ENCODE measurements at places on chromosomes 2 and 18. TPM values are rescaled to one million over a fixed set of nuclear protein-coding genes. Genes with fewer than 3 reads are reported as not detected.

- peaks cover 12% of the 10 kb centered on the region for H3K36me3 ChIP-seq
- H3K4me3 ChIP-seq, result peak overlapping the region; percentile 80
- peaks cover 2% of the 10 kb centered on the region for H3K27me3 ChIP-seq
- no peak for DNase-seq
- peaks cover 43% of the 10 kb centered on the region for H3K4me1 ChIP-seq
These were observed 2.1 kb downstream of the STK39 start for GRCh38 chr2:168245074-168245825.

DNA sequence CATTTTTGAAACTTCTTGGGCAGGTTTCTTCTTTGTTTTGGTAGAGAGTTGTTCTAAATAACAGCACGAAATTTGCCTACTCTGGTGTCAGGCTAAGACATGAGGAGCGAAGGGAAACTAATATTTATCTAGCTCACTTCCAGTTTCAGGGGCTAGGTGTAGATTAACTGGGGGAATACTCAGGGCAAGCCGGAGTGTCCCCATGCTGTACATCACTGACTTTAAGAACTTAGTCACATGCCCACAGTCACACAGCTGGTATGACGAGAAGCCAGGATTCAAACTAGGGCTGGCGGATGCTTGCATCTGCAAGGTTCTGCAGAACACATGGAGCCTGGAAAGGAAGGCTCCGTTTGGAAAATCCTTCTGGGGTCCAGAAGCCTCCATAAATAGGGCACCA, 133.3 kb downstream of the ALPK2 start:
- peaks cover 3% of the 10 kb centered on the region for H3K27me3 ChIP-seq
- H3K4me3 ChIP-seq, result no peak overlapping the region
- H3K36me3 ChIP-seq, result peaks cover 25% of the 10 kb centered on the region
- peaks cover 25% of the 10 kb centered on the region for H3K4me1 ChIP-seq
- DNase-seq, result no peak

DNA sequence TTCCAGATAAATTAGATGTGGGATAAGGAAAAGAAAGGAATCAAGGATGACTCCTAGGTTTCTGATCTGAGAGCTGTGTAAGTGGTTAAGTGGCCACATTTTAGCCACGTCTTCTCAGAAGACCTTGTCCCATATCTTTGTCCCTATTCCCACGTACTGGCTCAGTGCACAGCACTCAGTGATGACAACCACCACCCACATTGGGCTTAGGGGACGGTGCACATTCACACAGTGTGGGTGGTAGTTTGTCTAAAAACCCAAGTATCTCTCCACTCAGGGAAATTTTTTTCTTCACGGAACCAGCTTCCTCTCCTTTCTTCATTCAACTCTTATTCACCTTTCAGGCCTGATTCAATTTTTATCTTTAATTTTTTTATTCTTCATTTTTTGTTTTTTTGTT, 30.6 kb upstream of the GCC2 start:
- no peaks in the 10 kb centered on the region for H3K36me3 ChIP-seq
- DNase-seq, result no peak
- peaks cover 28% of the 10 kb centered on the region for H3K4me1 ChIP-seq
- H3K27ac ChIP-seq, result no peak overlapping the region

The UGT1A9 gene
- total RNA-seq, result not detected

The MRO gene
- not detected for total RNA-seq

- no peaks in the 10 kb centered on the region for H3K36me3 ChIP-seq
- no peak overlapping the region for H3K27ac ChIP-seq
- no peak overlapping the region for H3K4me3 ChIP-seq
- no peaks in the 10 kb centered on the region for H3K27me3 ChIP-seq
These were observed 86.6 kb downstream of the LRP1B start for GRCh38 chr2:142044197-142044596.

- DNase-seq, result no peak
- no peak overlapping the region for H3K4me3 ChIP-seq
- H3K4me1 ChIP-seq, result peaks cover 21% of the 10 kb centered on the region
- H3K27ac ChIP-seq, result no peak overlapping the region
- peaks cover 26% of the 10 kb centered on the region for H3K36me3 ChIP-seq
These were observed 7.0 kb downstream of the KRCC1 start for GRCh38 chr2:88048541-88048940.

DNA sequence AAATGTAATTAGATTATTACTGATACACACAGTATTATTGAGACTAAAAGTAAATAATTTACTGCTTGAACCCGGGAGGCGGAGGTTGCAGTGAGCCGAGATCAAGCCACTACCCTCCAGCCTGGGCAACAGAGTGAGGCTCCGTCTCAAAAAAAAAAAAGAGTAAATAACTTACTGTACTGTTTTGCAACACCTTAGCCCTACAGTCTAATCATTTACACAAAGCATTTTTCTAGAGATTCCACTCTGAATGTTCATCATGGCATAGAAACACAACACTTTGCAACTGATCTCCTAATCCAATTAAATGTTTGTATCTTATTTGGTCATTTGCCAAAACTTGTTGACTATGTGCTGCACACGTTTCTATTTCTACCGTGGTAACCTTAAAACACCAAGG, 23.4 kb upstream of the RMP24 start:
- no peak for DNase-seq
- no peak overlapping the region for H3K4me3 ChIP-seq
- H3K4me1 ChIP-seq, result peaks cover 10% of the 10 kb centered on the region
- H3K27me3 ChIP-seq, result peaks cover 12% of the 10 kb centered on the region
- no peak overlapping the region for H3K27ac ChIP-seq
- H3K36me3 ChIP-seq, result no peaks in the 10 kb centered on the region

GRCh38 chr2:197606180-197606579, 69.2 kb downstream of the RFTN2 start:
- H3K27ac ChIP-seq, result no peak overlapping the region
- no peaks in the 10 kb centered on the region for H3K27me3 ChIP-seq
- DNase-seq, result no peak
- H3K4me3 ChIP-seq, result no peak overlapping the region
- no peaks in the 10 kb centered on the region for H3K4me1 ChIP-seq

DNA sequence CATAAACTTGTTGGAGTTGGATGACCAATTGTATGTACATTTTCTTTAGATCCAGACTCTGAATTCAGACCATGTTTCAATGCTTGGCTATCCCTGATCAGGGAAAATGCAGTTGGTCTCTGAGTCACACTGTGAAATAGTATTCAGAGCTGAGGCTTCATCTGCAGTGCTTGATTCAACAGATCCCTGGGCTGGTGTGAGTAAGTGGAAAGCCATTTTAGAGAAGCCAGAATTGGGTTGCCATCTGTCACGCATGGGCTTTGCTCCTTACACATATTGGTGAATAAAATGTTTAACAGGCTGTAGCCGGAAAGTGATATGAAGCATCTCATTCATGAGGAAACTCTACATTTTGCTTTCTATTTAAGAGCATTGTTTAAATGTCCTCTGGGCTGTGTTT, 50.0 kb upstream of the ACYP2 start:
- H3K36me3 ChIP-seq, result 0 out of 2 replicates have a peak, but pooled peaks cover 3% of the 10 kb centered on the region
- H3K27me3 ChIP-seq, result no peaks in the 10 kb centered on the region
- peaks cover 60% of the 10 kb centered on the region for H3K4me1 ChIP-seq
- peak overlapping the region; percentile 79 for H3K27ac ChIP-seq
- H3K4me3 ChIP-seq, result peak overlapping the region; percentile 63

The B3GNT7 gene
- total RNA-seq, result not detected

DNA sequence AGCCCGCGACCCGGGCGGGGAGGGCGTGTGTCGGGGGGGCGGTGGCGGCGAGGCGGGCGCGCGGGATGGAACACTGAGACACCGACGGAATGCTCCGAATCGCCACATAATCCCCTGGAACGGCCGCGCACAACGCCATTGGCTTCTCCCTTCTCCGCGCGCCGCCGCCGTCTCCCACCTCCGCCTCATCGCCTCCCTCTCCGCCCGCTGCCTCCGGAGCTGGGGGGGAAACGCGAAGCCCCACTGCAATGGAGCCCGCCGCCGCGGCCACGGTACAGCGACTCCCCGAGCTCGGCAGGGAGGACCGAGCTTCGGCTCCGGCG, at the start of gene PHLPP1:
TSS of gene PHLPP1 (plus strand) at position 106 of the 323 bp plus-strand sequence. CDS start at position 249, 143 bp downstream.
- DNase-seq, result no peak
- peak within 1 kb of the TSS; percentile 88 for H3K4me3 ChIP-seq
- no peaks in the 10 kb centered on the region for H3K36me3 ChIP-seq

DNA sequence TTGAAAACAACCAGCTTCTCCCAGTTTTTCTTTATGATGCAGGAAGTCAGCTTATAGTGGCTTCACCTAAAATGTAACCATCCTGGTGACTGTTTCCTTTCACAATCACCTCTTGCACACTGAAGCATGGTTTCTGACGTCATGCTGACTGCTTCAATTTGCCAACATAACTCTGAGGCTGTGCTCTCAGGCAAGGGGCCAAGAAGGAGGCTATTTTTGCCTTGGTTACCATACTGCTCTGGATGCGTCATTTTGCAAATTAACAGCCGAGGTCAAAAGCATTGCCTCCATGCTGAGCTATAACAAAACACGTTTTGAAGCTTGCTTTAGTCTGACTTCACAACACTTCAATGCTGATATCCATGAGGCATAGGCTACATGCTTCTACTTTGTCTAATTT, 397.8 kb downstream of the METTL4 start:
- peak overlapping the region; percentile 68 for H3K27ac ChIP-seq
- H3K27me3 ChIP-seq, result peaks cover 6% of the 10 kb centered on the region
- H3K36me3 ChIP-seq, result peaks cover 8% of the 10 kb centered on the region
- DNase-seq, result peak; percentile 94
- peaks cover 57% of the 10 kb centered on the region for H3K4me1 ChIP-seq

The RASGRP3 gene
- total RNA-seq, result 1.5 TPM

DNA sequence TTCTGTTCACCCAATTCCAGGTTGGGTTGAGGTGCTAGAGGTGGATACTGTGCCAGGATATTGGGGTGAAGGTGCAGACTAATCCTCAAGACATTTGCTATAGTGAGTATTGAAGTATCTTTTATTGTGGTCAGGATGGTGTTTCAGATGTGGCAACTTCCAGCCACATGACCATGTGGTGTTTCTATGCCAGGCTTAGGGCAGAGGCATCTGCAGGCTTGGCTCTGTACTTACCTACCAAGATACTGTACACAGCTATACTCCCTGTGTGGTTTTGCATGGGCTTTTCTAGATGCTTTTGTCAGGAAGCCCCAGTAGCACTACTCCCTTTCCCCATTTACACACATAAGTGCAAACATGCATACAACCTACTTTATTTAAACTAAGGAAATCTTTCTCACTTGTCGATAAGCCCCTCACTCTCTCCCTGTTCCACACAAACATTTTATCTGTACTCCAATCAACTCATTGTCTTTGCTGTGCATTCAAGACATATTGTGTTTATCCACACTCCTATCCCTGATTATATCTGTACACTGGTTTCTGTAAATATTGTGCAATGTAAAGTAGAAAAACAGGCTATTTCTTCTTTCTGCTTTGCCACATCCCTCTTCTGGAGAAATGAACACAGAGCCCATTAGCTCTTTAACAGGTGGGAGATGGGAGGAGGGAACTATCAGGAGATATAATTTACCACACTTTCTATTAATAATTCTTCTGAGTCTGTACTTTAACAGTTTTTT, 12.3 kb downstream of the ARL6IP6 start:
- H3K36me3 ChIP-seq, result no peaks in the 10 kb centered on the region
- H3K4me1 ChIP-seq, result no peaks in the 10 kb centered on the region
- H3K27ac ChIP-seq, result no peak overlapping the region
- H3K27me3 ChIP-seq, result no peaks in the 10 kb centered on the region
- DNase-seq, result no peak

- H3K4me3 ChIP-seq, result peak overlapping the region; percentile 64
- DNase-seq, result peak; percentile 94
- H3K36me3 ChIP-seq, result no peaks in the 10 kb centered on the region
- H3K27me3 ChIP-seq, result no peaks in the 10 kb centered on the region
These were observed 40.6 kb downstream of the KIAA2012 start for GRCh38 chr2:202113571-202114142.

DNA sequence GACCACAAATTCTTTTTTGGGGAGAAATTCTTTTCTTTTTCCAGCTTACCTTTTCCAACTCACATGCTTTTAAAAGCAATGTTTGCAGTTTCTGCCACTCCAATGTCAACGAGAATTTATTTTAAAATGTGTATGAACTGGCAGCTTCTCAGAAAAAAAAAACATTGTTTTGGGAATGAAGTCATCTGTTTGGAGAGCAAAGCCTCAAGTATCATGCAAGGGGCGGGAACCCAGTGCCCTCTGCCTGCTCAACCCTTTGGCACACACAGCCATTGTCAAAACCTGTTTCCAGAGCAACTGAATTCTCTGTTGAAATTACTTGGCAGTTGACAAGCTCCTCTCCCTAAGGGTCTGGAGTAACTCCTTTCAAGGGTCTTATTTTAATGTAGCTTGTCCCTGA, 128.5 kb downstream of the QPCT start:
- H3K27ac ChIP-seq, result peak overlapping the region; percentile 21
- no peaks in the 10 kb centered on the region for H3K36me3 ChIP-seq
- peak; percentile 48 for DNase-seq
- no peaks in the 10 kb centered on the region for H3K27me3 ChIP-seq
- no peak overlapping the region for H3K4me3 ChIP-seq

The BARD1 gene
- 21.2 TPM for total RNA-seq

- H3K4me3 ChIP-seq, result no peak overlapping the region
- H3K4me1 ChIP-seq, result peaks cover under 1% of the 10 kb centered on the region
These were observed 128.6 kb downstream of the KCTD1 start for GRCh38 chr18:26419746-26420145.

The OTOS gene
- not detected for total RNA-seq

DNA sequence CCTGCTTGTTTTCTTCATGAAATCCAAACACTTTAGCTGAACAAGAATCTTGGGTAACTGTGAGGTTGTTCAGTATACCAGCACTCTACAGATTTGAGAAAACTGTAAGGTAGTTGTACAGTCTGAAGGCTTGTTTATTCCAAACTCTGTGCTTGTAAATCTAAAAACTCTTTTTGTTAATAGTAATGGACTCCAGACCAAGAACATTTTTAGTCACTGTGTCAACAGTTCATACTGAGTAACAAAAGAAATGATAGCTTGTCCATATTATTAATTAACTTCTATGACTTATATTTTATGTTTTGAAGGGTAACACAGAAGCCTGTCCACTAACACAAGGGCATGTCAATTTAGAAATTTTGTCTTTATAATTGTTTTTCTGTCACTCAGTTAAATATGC, 72.2 kb upstream of the KYNU start:
- H3K4me1 ChIP-seq, result no peaks in the 10 kb centered on the region
- no peak overlapping the region for H3K27ac ChIP-seq
- H3K27me3 ChIP-seq, result no peaks in the 10 kb centered on the region
- H3K4me3 ChIP-seq, result no peak overlapping the region

- no peaks in the 10 kb centered on the region for H3K36me3 ChIP-seq
- H3K4me1 ChIP-seq, result peaks cover 62% of the 10 kb centered on the region
- peak overlapping the region; percentile 52 for H3K4me3 ChIP-seq
These were observed 79.8 kb upstream of the PIK3C3 start for GRCh38 chr18:41875094-41875780.

- no peaks in the 10 kb centered on the region for H3K27me3 ChIP-seq
- peak overlapping the region; percentile 85 for H3K4me3 ChIP-seq
- peaks cover 44% of the 10 kb centered on the region for H3K4me1 ChIP-seq
These were observed 11.3 kb upstream of the MLPH start for GRCh38 chr2:237475704-237476141.

- H3K27ac ChIP-seq, result no peak overlapping the region
- H3K36me3 ChIP-seq, result no peaks in the 10 kb centered on the region
- no peak overlapping the region for H3K4me3 ChIP-seq
- no peak for DNase-seq
- H3K4me1 ChIP-seq, result peaks cover 5% of the 10 kb centered on the region
These were observed 5.8 kb upstream of the TLK1 start for GRCh38 chr2:171166328-171166983.

GRCh38 chr18:48051945-48052840, 121.7 kb upstream of the SMAD2 start:
- peaks cover 43% of the 10 kb centered on the region for H3K27me3 ChIP-seq
- no peak overlapping the region for H3K27ac ChIP-seq
- no peaks in the 10 kb centered on the region for H3K36me3 ChIP-seq
- no peaks in the 10 kb centered on the region for H3K4me1 ChIP-seq
- DNase-seq, result no peak
- no peak overlapping the region for H3K4me3 ChIP-seq

The RESP18 gene
- total RNA-seq, result not detected

- no peaks in the 10 kb centered on the region for H3K36me3 ChIP-seq
- H3K4me3 ChIP-seq, result no peak overlapping the region
- peaks cover 5% of the 10 kb centered on the region for H3K27me3 ChIP-seq
- H3K27ac ChIP-seq, result no peak overlapping the region
- H3K4me1 ChIP-seq, result no peaks in the 10 kb centered on the region
- DNase-seq, result no peak
These were observed 148.0 kb upstream of the SKOR2 start for GRCh38 chr18:47399475-47399874.

All from HFFc6 (cell line).